ENCODE measurements at places on chromosomes 7 and 10.

DNA sequence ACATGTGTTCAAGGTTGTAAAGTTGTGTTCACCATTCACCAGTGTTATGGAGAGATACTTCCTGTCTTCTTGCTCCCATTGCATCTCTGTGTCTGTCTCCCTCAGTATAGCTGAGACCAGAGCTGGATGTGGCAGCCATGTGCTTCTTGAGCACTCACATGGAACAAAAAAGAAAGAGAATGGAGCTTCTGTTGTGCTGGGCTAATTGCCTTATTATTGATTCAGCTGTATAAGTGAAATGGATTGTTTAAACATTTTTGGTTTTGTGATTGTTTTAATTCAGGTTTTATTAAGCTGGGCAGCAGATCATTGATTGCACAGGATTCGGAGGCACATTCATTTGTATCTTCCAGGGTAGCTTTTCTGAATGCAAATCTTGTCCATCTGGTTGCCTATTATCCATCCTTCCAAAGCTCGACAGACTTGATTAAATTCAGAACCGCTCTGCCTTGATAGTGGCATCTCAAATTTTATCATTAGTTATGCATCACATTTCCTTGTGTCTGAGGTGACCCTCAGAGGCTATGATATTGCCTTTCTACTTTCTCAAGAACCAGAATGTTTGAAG lies 119.9 kb downstream of the CCNY start:
- DNase-seq = no peak

GRCh38 chr7:37419496-37419895 lies 29.2 kb downstream of the ELMO1 start:
- DNase-seq = no peak

- DNase-seq = no peak
Measured at GRCh38 chr7:4749363-4749762, 26.1 kb upstream of the AP5Z1 start.

DNA sequence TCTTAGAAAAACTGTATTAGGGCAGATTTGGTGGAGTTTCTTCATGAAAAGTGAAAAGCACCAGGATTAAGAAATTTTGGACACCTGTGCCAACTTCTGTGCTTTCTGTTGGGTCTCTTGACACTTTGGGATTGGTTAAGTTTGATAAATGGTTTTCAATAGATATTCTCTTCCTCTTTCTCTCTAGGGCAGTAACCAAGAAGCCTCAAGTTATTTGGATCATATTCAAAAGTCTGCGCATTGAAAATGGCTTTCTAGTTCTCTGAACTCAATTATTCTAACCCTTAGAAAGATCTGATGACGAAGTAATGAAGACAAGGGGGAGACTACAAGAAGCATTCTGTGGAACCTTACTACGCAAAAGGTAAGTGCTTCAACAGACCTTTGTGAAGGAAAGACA lies 144.0 kb upstream of the CCDC6 start:
- DNase-seq = no peak

GRCh38 chr7:73703757-73704639 lies 15.5 kb downstream of the STX1A start:
- peak; percentile 77 for DNase-seq

DNA sequence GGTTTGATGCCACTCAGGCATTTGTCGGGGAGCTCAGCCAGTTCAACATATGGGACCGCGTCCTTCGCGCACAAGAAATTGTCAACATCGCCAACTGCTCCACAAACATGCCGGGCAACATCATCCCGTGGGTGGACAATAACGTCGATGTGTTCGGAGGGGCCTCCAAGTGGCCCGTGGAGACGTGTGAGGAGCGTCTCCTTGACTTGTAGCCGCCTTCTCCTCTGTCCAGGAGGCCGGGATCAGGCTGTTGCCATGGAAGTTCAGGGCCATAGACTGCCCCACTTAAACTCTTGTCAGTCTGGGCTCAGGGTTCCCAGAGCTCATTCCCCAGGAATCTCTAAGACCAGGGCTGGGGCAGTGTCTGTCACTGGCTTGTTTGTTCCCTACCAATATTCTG lies 11.3 kb downstream of the NPTX2 start:
- DNase-seq = no peak

DNA sequence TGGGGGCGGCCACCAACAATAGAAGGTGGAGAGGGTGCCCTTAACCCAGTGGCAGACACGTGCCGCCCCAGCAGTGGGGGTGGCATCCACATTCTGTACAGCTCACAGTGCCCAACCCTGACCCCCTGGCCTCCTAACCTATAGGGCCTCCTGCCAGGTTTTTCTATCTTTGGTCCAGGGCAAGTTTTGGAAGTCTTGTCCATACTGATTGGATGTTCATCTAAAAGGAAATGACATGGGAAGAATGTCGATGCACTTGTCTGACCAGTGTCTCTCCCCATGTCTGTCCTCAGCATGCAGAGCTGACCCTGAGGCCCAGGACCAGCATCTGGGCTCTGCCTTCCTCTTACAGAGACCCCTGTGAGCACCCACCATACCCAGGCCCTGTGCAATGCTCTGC lies 32.3 kb upstream of the ANTXRL start:
- no peak for DNase-seq

GRCh38 chr7:50690541-50691011 lies 92.1 kb downstream of the GRB10 start:
- no peak for DNase-seq

GRCh38 chr7:92797693-92798092 lies 38.7 kb downstream of the CDK6 start:
- no peak for DNase-seq

GRCh38 chr10:100746784-100747455 lies 1.5 kb downstream of the PAX2 start:
- no peak for DNase-seq

DNA sequence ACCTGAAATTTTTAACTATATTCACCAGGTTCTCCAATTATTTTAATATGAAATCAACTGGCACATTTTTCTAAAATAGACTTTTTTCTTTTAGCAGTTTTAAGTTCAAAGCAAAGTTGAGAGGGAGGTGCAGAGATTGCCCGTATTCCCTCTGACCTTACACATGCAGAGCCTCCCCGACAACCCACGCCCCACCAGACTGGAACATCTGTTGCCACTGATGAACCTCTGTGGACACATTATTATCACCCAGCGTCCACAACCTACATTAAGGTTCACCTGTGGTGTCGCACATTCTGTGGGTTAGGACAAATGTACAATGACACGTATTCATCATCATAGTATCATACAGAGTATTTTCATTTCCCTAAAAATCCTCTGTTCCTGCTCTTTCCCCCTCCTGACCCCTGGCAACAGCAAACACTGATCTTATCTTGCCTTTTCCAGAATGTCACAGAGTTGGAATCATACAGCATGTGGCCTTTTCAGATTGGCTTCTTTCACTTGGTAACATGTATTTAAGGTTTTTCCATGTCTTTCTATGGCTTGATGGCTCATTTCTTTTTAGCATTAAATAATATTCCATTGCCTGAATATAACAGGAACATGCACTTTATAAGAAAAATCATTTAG lies 37.1 kb downstream of the COBL start:
- DNase-seq = no peak

- no peak for DNase-seq
Measured at GRCh38 chr7:939843-940242, 14.6 kb downstream of the ADAP1 start.

DNA sequence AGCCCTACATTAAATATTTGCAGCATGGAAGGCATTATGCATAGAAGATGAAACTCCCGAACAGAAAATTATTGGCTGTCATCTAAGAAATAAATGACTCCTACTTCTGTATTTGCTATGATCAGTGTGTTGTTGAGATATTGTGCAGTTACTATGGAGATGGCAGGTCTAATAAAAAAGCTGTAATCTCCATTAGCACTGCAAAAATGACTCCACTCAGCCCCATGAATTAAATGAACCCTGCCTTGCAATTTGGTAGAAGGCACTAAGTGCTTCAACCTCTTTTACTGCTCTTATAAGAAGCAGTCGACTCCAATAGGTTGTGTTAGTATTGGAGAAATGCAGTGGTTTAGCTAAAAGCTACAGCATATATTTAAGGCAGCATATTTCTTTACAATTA lies 290.0 kb upstream of the PHYHIPL start:
- DNase-seq = no peak

DNA sequence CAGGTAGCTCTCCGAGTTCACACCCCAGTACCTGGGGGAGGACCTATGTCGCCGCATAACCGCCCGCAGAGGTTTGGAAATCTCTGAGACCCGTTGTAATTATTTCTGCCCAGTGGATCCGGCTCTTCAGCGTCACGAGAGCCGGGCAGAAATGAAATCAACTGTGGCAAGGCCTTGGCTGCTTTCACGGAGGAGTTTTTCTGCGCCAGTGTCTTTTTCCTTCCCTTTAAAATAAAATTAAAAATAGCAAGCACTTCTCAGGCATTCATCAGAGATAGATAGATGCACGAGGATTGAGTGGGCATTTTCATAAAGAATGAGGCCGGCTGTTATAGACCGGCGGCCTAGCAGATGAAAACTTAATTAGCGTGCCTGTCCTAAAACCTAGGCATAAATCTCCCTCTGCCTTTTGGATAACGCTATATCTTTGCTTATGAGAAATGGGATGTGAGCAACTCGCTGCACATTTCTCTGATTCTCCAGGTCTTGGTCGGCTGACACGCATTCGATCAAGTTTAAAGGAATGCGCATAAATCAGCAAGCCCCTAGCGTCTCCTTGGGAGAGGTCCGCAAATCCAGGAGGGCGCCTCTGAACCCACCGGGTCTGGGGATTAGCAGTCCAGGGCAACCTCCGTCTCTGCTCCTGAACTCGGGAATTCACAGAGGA lies 6.4 kb downstream of the HOXA13 start:
- DNase-seq = peak; percentile 9

DNA sequence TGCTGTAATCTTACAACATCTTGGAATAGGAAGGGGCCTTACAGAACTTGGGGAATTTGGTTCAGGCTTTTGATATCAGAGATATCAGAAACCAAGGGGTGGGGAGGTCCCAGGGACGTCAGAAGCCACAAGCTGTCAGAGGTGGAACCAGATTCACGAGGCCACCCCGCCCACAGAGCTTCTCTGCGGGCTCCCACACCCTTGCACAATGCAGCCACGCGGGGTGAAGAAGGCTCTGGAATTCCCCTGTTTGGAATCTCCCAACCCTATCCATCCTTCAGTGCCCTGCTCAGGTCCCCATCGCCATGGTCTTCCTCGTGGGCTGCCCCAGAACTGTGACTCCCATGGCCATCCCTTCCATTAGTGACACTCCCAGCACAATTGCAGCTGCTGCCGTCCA lies 247.1 kb upstream of the SHH start:
- DNase-seq = no peak

DNA sequence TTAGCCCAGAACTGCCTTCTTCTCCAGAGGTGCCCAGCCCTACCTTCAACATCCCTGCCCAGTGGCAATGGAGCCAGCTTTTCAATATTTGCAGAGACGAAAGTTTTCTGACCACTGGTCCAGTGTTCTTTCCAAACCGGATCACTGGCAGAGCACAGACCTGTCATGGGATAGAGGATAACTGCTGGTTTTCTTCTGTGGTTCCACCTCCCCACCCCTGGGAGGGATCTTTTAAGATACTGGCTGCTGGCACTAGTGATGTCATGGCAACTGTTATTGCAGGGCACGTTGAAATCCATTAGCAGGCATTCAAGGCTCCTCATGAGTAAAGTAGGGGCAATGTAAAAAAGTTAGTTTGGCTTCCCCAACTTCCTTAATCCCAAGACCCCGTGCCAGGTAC lies 387.1 kb downstream of the LRMDA start:
- DNase-seq = no peak

DNA sequence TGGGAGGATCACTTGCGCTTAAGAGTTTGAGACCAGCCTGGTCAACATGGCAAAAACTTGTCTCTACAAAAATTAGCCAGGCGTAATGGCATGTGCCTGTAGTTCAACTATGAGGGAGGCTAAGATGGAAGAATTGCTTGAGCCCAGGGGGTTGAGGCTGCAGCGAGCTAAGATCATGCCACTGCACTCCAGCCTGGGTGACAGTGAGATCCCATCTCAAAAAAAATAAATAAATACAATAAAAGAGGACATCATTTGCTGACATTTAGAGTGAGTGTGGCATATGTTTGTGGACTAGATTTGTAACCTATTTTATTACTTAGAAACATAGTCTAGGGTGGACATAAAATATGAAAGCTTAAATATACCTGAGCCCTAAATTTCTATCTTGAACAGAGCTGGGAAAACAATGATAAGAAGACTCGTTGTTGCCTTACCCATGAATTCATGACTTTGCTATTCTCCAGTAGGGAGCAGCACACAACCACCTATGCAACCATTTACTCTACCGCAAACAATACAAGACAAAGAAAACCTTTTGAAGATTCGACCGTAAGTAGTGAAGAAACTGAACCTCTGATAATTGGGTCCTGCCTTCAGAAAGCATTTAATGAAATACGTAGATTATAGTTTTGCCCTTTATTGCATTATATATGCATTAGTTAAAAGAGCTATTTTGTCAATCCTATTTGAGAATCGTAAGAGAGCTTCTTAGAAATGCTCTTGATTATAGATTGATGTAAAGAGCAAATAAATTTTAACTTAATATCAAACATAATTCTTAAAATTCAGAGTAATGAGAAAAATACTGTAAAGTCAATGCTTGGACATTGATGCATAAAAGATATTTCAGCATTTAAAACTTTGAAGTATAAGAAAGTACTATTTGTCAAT lies 83.5 kb downstream of the GNAT3 start:
- peak; percentile 28 for DNase-seq

DNA sequence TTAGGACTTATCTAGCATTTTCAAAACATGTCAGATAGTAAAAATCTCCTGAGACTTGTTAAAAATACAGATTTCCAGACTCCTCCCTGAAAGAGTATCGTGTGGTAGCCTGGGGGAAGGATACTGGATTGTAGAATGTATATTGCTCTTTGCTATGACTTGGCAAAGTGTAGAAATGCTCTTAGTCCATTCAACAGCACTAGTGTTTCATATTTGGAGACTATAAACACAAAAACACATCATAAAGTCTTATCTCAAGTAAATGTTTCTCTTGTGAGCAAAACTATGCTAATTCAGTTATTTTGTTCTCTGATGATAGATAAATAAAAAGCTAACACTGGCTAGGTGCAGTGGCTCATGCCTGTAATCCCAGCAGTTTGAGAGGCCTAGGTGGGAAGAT lies 137.5 kb upstream of the PRPS1L1 start:
- DNase-seq = no peak

GRCh38 chr10:7243873-7244272 lies 167.0 kb downstream of the SFMBT2 start:
- DNase-seq = no peak

DNA sequence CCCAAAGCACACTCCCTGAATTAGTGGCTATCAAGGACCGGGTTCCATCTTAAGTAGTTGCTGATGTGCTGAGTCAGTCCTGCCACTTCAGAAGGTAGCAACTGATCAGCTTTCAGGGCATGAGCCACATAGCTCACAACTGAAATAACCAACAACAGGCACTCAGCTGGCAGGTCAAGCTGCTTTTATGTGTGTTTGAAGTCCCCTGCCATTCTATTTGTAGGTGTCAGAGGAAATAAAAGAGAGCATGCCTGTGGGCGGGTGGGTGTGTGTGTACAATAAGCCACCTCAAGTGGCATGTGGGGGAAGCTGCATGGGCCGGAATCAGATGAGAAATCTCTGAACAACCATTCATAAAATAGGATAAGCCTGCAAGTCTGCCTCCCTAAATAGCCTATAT lies 114.3 kb upstream of the YAE1 start:
- DNase-seq = no peak

GRCh38 chr7:30791114-30791513 lies 19.9 kb downstream of the MINDY4 start:
- DNase-seq = no peak
